Jurkat, Clone E6-1 (cell line): ENCODE measurements at places on chromosomes 1 and 21.
A peak's percentile ranks its signal among the peaks of the same experiment; 100 is the strongest.

DNA sequence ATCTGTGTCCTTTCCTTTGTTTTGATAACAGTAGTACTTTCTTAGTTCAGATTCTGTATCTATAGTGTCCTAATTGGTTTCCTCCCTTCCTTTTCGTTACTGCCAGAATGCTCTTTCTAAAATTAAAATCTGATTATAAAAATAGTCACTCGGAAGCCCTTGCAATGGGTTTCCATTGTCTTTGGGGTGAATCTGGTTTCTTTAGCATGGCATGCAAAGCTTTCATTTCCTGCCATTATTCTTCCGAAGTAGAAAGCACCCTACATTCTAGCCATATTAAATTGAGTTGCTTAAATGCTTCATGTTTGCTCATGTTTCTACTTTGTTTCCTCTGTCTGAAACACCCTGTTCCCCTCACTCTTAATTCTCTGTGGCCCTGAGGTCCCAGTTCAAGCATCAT is 53.2 kb upstream of the MACF1 start:
- DNase-seq: no peak

DNA sequence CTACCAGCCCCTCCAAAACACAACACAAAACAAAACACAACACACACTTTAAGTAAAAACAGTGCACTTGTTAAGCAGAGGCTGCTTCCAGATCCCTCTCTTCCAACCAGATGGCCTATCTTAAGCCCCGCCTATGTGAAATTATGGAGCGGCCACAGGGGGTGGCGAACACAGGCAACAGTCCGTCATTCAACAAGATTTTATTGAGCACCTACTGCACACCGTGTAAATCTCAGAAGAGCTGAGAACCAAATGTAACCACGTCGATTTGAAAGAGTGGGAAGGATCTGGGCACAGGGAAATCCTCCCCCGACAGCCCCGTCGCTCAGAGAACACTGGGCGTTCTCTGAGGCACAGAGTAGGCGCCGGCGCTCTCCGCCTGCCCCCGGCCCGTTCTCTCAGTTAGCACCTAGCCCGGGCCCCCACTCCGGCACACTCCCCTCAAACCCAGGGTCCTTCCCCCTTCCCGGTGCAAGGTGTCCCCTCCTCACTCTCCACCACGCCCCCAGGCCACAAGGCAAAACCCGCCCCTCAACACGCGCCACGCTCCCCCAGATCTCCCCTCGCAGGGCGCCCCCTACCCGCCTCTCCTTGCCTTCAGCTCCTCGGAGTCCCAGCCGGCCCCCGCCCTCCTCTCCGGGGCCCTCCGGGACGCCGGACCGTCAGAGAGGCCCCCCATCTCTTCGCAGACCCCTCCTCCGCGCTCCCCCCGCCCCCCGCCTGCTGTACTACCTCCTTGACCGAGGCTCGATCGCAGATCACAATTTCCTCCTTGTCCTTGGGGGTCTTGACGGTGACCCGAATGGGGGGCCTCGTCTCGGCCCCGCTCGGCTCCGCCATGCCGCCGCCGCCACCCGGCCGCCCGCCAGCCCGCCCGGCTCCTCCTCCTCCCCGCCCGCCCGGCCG is 483 bp downstream of the UBQLN4 start:
- peak; percentile 57 for DNase-seq

DNA sequence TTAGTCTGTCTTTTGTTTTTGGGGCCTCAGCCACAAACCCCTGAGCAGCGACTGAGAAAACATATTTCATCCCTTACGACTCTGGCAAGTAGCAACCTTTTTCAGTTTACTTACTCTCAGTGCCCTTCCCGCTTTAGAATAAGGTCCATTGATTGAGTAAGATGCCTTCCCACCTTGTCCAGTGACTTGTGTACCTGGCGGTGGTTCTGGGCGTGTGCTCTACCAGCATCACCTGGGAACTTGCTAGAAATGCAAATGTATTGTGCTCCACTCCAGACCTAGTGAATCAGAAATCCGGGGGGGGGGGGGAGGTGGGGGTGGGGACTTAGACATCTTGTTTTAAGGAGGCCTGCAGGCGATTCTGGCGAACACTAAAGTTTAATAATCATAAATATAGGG is 72.1 kb downstream of the S1PR1 start:
- no peak for DNase-seq

DNA sequence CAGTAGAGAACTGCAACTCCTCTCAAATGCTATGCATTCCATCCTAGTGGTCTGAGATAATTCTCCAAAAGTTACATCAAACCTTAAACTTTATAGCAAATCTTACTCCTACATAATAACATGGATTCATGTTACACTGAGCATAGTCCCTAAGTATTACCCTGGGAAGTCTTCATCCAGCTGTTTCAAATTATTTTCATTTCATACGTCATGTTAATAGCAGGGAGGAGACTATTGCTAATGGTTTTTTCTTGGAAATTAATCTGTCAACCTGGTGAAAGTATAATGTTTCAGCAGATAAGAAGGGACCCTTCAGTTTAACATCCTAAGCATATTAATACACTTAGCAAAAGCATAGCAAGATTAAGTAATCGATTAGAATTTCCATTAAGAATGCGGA is 318.1 kb downstream of the USP25 start:
- DNase-seq: no peak

- DNase-seq: no peak
Observed at GRCh38 chr1:243233908-243234307, 21.2 kb downstream of the CEP170 start.

- no peak for DNase-seq
Observed at GRCh38 chr1:226474443-226475141, 66.7 kb upstream of the PARP1 start.

DNA sequence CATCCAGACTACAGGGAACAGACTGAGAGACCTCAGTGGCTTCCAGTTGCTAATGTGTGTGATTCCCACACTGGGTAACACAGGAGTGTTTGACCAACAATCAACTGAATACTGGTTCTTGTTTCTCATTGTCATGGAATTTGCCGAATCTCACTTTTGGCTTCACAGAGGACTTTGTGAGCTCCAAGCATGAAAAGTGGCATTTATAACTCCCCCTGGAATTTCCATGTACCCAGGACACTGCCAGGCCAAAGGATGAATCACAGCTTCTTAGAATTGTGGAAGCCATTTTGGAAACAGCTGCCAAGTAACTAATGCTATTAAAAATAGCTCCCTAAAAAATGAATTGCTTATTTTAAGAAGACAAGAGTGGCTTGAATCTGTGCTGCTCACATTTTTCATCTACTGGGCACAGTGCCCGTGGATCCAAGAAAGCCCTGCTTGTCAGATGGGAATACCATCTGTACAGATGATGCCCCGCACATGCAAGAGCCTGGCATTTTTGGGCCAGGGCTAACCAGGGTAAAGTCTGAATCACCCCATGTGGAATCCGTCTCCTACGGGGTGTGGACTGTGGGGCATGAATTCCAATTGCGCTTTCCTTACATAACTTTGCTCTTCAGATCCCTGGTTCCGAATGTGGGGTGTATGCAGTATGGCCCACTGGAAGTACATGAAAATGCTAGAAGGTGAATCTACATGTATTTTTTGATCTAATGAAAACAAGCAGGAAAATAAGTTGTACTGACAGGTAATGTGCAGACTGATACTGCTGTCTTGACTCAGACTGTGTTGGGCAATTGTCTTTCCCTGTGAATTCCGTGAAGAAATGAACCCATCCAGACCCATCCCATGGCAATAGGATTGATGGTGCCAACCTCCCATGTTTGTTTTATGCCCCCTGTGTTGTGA is 487.3 kb downstream of the SIPA1L2 start:
- DNase-seq: no peak

DNA sequence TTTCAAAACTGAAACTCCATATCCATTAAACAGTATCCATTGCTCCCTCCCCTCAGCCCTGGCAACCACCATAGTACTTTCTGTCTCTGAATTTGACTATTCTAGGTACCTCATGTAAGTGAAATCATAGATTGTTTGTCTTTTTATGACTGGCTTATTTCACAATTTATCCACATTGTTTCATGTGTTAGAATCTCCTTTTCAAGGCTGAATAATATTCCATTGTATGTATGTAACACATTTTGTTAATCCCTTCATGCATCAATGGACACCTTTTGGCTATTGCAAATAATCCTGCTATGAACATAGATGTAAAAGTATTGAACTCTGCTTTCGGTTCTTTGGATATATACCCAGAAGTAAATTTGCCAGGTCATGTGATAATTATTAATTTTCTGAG is 37.5 kb downstream of the AGO3 start:
- no peak for DNase-seq

- DNase-seq: no peak
Observed at GRCh38 chr1:235127732-235128455, 743 bp downstream of the TOMM20 start.

DNA sequence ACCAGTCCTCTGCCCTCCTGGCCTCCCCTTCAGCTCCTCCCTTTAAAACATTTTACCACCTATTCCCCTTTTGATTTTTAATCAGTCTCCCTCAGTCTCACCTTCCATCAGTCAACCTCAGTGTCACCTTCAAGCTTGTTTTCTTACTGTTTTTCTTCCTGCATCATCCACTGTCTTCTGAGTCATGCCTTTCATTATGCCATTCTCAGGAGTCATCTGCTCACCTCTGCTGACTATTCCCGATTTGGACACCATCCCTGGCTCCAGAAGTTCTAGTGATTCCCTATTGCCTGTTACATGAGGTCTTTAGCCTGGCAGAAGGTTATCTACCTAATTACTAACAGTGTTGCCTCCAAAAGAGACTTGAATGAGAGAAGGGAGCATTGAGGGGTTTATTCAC is 23.9 kb downstream of the NFASC start:
- DNase-seq: no peak

DNA sequence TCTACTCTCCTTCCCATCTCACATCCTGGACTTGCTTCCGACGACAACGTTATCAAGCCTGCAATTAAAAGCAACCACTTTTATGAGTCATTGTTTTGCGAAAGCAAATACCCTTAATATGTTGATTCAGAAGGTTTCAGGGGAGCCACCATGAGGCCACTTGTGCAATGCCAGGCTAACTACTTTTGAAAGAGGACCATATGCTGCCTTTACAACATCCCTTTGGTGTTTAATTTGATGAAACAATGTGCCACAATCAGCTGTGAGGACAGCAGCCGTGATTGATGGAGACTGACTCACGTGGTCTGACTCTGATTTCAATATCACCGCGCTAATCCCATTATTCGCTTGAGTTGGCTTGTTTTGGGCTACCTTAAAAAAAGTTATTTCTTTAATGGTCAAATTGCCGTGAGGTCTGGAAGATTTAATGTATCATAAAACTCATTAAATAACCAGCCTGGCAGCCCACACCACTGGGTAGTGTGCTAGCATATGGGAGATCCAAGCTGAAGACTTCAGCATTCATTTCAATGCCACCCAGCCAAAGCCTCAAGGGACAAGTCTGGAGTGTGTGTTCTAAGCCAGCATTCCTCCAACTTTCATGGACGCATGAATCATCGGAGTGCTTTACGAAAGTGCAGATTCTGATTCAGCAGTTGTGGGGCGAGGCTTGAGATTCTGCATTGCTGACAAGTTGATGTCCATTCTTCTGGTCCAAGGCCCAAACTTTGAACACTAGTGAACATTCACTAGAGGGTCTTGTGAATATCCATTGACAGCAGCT is 73.3 kb upstream of the PAXBP1 start:
- no peak for DNase-seq

- no peak for DNase-seq
Observed at GRCh38 chr1:235404190-235404589, 37.0 kb downstream of the TBCE start.

GRCh38 chr1:35925741-35926140 is 5.2 kb upstream of the AGO3 start:
- DNase-seq: no peak

GRCh38 chr1:94951046-94951445 is 24.1 kb upstream of the CNN3 start:
- DNase-seq: no peak

- DNase-seq: no peak
Observed at GRCh38 chr1:94702442-94702815, 117.7 kb upstream of the SLC44A3 start.

- peak; percentile 37 for DNase-seq
Observed at GRCh38 chr1:244964112-244964971, 100.0 kb upstream of the HNRNPU start.

DNA sequence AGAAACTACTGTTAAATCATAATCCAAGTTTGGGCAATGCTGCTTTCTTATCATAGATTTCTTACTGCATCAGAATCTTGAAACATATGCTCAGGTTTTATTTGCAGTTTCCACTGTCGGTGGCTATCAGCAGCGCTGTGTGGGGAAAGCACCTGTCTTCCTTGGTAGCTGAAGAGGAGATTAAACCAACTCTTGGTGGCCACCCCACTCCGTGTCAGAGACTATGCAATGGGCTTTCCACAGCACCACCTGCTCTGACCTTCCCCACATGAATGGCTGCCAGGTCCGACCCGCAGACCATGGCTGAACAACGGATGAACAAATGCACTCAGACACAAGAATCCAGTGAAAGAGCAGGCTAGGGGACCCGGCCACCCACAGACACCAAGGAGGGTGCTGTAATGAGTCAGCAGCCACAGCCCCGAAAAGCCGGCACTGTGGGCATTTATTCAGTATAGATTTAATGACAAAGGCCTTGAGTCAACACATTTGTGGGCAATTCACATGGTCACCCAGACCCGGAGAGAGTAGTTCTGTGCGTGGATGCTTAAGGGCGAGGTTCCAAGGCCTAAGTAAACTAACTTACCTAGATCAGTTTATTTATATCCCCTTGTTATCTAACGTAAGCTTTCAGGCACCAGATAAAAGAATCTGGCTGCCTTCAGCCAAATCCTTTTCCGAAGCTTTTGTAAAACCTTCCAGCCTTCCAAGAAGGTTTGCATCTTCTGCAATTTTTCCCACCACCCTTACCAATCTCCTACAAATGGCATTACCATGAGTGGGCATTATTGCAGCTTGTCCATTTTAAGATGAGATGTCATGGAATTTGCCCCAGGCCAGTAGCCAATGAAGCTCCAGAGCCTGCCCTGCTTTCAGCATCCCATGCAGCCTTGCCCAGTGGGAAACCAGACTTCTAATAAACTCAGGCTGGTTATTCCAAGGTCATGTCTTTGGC is 82.7 kb downstream of the HLCS start:
- no peak for DNase-seq

DNA sequence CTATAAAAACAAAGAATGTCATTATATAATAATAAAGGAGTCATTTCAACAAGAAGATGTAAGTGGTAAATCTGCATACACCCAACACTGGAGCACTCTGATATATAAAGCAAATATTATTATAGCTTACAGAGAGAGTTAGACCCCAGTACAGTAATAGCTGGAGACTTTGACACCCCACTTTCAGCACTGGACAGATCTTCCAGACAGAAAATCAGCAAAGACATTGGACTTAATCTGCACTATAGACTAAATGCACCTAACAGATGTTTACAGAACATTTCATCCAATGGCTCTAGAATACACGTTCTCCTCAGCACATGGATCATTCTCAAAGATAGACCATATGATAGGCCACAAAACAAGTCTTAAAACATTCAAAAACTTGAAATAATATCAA is 20.0 kb upstream of the KCNH1 start:
- DNase-seq: no peak
